ENCODE measurements at places on chromosomes 11 and 22. TPM values are rescaled to one million over a fixed set of nuclear protein-coding genes. Genes with fewer than 3 reads are reported as not detected.

DNA sequence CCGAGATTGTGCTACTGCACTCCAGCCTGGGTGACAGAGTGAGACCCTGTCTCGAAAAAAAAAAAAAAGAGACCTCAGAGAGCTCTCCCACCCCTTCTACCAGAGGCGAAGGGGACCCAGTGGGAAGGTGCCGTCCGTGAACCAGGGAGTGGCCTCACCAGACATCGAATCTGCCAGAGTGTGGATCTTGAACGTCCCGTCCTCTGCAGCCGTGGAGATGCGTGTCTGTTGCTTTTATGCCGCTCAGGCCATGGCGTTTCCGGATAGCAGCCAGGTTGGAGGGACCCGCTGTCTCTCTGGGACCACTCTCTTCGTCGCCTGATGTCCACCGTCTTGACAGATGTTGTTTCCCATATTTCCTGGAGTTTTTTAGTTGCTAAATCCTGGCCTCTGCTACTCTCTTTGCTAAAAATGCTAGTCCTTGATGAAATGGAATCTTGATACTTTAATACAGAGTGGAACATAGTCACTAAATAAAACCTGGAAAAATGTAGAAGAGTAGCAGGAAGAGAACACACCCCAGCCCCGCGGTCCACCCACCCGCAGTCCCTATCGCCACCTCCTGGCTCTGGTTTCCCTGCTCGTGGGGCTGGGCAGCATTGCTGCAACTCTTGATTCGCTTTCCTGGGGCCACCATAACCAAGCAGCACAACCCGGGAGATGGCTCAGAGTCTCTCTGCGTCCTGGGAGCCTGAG is 12.0 kb upstream of the MUC6 start:
- no peak for DNase-seq
- H3K27ac ChIP-seq, result no peak overlapping the region
- no peak overlapping the region for H3K4me3 ChIP-seq

DNA sequence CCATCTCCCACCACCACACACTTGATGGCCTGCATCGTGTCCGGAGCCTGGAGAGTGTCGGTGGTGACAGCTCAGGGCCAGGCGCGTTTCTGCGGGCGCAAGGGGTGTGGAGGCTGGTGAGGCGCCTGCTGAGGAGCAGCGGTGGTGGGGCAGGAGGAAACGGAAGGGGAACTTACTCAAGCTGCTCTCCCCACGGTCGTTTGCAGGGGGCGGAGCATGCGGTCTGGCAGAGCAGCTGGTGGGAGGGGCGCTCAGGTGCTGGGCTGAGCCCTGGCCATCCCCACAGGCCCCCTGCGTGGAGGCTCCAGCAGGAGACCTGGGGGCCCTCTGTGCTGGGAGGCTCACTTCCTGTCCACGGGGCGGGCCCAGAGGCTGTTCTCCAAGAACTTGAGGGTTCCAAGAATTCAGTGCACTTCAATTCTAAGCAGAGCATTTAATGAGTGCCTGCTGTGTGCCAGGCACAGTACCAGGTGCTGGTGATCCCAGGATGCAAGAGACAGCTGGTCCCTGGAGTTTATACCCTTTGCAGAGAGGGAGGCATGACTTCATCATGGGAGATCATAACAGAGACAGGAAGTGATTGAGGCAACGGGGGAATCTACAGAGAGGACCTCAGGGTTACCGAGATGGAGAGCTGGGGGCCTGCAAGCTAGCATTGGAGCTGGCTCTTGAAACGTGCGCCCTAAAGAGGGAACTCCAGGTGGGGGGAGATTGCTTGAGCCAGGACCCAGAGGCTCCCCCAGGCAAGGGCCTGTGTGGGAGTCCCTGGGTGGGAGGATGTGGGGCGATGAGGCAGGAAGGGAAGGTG is at the start of gene RAC2:
TSS of gene RAC2 (minus strand) at position 156 of the 808 bp plus-strand sequence. CDS start at position 35, 121 bp downstream.
- no peaks in the 10 kb centered on the region for H3K36me3 ChIP-seq
- H3K4me3 ChIP-seq, result no peak within 1 kb of the TSS
- no peak within 1 kb of the TSS for H3K27ac ChIP-seq
- peaks cover 6% of the 10 kb centered on the region for H3K27me3 ChIP-seq
- H3K4me1 ChIP-seq, result no peaks in the 10 kb centered on the region
- peak; percentile 58 for DNase-seq

GRCh38 chr11:101407324-101407723 is 176.5 kb downstream of the TRPC6 start:
- no peak overlapping the region for H3K4me3 ChIP-seq
- H3K27ac ChIP-seq, result no peak overlapping the region
- no peaks in the 10 kb centered on the region for H3K27me3 ChIP-seq
- DNase-seq, result no peak
- no peaks in the 10 kb centered on the region for H3K4me1 ChIP-seq

- peak overlapping the region; percentile 94 for H3K27ac ChIP-seq
- H3K4me1 ChIP-seq, result peaks cover 6% of the 10 kb centered on the region
- DNase-seq, result no peak
- H3K27me3 ChIP-seq, result no peaks in the 10 kb centered on the region
- no peaks in the 10 kb centered on the region for H3K36me3 ChIP-seq
- peak overlapping the region; percentile 72 for H3K4me3 ChIP-seq
Measured at GRCh38 chr11:94544646-94545263, 1.0 kb downstream of the FUT4 start.

DNA sequence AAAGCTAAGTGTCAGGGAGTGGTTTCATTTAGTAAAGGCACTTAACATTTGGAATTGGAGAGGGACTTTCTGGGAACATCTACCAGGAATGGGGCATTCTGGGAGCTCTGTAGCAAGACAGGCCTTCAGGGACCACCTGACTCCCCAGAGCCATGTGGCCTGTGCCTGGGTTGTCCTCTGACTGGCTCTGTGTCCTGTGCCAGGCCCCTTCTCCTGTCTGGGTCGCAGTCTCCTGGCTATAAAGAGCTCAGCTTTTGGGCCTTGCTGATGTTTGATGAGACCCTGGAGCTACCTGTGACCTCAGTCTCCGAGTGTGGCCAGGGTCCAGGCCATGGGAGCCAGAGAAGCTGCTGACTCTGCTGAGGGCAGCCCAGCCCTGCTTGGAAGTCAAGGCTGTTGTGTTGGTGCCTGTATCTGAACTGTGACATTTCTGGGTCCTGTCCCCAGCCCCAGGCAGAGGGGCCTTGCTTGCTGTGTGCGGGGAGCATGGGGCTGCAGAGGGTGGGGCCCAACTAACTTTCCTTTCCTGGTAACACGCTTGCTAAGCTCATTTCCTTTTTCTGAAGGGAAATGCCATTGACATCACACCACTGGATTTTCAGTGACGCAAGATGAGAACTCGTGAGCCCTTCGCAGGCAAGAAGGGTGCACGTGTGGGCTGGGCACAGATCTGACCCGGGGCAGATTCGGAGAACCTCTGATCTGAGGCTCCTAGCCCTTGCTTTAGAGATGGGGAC is 41.3 kb downstream of the LRRC32 start:
- H3K27me3 ChIP-seq, result no peaks in the 10 kb centered on the region
- H3K4me1 ChIP-seq, result peaks cover 5% of the 10 kb centered on the region
- H3K27ac ChIP-seq, result peak overlapping the region; percentile 86

GRCh38 chr11:96043291-96043690 is 119.4 kb upstream of the MTMR2 start:
- no peaks in the 10 kb centered on the region for H3K27me3 ChIP-seq
- DNase-seq, result no peak
- no peaks in the 10 kb centered on the region for H3K36me3 ChIP-seq
- no peak overlapping the region for H3K27ac ChIP-seq
- no peaks in the 10 kb centered on the region for H3K4me1 ChIP-seq
- no peak overlapping the region for H3K4me3 ChIP-seq

- no peaks in the 10 kb centered on the region for H3K4me1 ChIP-seq
- H3K27ac ChIP-seq, result no peak overlapping the region
- no peak overlapping the region for H3K4me3 ChIP-seq
Measured at GRCh38 chr11:127103586-127104388, 103.2 kb upstream of the KIRREL3 start.

DNA sequence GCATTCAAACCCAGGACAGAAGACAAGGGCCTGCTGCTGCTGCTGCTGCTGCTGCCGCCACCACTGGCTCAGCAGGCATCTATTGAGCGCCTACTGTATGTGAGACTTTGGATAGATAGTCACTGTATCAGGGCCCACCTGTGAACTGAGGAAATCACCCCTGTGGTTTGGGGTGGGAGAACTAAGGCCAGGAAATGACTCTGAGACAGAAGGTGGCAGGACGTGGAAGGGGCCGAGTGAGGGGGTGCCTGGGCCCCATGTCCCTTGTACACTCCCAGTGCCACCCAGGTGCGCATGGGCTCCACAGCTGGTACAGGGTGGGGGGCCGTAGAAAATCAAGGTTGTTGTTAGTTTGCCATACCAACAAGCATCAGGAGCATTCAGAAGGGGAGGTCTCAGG is 50.6 kb downstream of the ARHGAP8 start:
- no peak overlapping the region for H3K27ac ChIP-seq
- DNase-seq, result no peak
- H3K27me3 ChIP-seq, result peaks cover 9% of the 10 kb centered on the region
- no peaks in the 10 kb centered on the region for H3K4me1 ChIP-seq
- H3K4me3 ChIP-seq, result no peak overlapping the region

GRCh38 chr11:17703951-17704350 is 15.4 kb upstream of the MYOD1 start:
- no peak overlapping the region for H3K27ac ChIP-seq
- no peak for DNase-seq
- H3K27me3 ChIP-seq, result no peaks in the 10 kb centered on the region
- no peaks in the 10 kb centered on the region for H3K4me1 ChIP-seq

GRCh38 chr11:67062526-67063373 is 6.1 kb downstream of the RHOD start:
- no peaks in the 10 kb centered on the region for H3K27me3 ChIP-seq
- H3K36me3 ChIP-seq, result no peaks in the 10 kb centered on the region
- no peak overlapping the region for H3K27ac ChIP-seq
- H3K4me3 ChIP-seq, result no peak overlapping the region

GRCh38 chr11:105490333-105490732 is 119.5 kb upstream of the GRIA4 start:
- no peaks in the 10 kb centered on the region for H3K27me3 ChIP-seq
- no peak for DNase-seq
- no peaks in the 10 kb centered on the region for H3K4me1 ChIP-seq
- no peaks in the 10 kb centered on the region for H3K36me3 ChIP-seq
- H3K4me3 ChIP-seq, result no peak overlapping the region

DNA sequence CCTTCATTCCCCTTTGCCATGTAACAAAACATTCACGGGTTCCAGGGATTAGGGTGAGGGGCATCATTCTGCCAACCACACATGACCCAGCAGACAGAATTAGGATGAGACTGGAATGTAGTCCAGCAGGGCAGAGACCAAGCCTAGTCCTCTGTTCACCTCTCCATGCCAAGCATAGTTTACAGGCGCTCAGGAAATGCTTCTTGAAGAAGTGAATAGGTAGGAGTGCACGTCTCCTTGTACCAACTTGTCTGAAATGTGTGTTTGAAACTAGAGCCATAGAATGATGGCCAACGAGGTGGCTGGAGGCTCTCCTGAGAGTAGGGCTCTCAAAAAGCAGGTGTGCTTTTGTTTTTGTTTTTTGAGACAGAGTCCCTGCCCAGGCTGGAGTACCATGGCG is 8.2 kb downstream of the SPINDOC start:
- no peak overlapping the region for H3K4me3 ChIP-seq
- peaks cover 71% of the 10 kb centered on the region for H3K36me3 ChIP-seq
- no peak for DNase-seq
- H3K4me1 ChIP-seq, result no peaks in the 10 kb centered on the region
- no peak overlapping the region for H3K27ac ChIP-seq

- no peaks in the 10 kb centered on the region for H3K4me1 ChIP-seq
- no peaks in the 10 kb centered on the region for H3K27me3 ChIP-seq
- no peak overlapping the region for H3K27ac ChIP-seq
- H3K36me3 ChIP-seq, result no peaks in the 10 kb centered on the region
Measured at GRCh38 chr11:126153972-126154371, 57.5 kb downstream of the RPUSD4 start.

DNA sequence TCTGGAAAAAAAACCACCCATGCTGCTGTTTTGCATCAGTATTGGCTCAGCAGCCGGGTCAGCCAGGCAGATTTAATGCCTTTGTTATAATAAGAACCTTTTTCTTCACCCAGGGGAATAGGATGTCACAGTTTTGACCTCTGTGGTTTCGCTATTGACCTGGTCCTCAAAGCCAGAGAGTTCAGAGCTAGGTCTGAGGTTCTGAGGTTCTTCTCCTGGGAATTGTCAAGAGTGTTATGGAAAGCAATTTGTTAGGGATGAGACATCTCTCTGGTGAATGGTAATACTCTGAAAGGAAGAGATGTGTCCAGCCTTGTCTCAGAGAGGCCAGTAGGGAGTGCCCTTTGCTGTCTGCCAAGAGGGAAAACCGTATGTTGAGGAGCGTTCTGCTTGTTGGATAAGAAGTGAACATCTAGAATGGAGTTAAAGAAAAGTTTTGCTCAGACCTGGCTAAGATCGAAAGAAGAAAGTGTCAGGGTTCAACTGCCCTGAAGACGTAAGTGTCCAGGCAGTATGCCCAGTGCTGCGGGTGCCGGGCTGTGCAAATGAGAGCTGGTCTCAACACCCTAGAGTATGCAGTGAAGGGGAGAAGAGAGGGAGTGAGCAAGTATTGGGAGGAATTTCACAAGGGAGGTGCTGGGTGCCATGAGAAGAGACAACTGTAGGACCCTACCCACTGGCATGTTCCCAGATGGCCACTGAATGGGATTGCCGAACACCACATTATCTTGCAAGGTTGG is 150.9 kb upstream of the TTC12 start:
- no peak overlapping the region for H3K27ac ChIP-seq
- H3K4me3 ChIP-seq, result no peak overlapping the region
- no peak for DNase-seq
- H3K36me3 ChIP-seq, result no peaks in the 10 kb centered on the region

- no peak for DNase-seq
- H3K27ac ChIP-seq, result no peak overlapping the region
- peaks cover 20% of the 10 kb centered on the region for H3K4me1 ChIP-seq
- no peaks in the 10 kb centered on the region for H3K36me3 ChIP-seq
- no peaks in the 10 kb centered on the region for H3K27me3 ChIP-seq
Measured at GRCh38 chr11:47499614-47500013, 50.7 kb upstream of the RAPSN start.

DNA sequence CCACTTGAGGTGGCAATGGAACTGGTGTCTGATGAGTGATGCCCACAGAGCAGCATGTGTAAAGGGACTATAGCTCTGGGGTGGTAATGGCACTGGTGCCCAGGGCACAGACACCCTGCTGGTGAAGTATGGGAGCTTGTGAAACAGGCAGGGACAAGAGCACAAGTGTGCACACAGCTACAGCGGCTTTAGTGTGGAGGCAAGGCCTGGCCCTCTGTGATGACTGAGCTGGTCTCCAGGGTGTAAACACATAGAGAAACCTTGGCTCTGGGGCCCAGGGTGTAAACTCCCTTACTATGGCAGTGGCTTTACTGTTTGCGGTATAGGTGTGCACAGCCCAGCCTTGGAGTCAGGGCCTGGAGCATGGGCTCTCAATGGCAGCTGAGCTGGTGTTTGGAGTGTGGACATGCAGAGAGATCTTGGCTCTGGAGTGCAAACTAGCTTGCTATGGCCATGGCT is 46.3 kb downstream of the BIRC2 start:
- H3K4me3 ChIP-seq, result no peak overlapping the region
- H3K27me3 ChIP-seq, result no peaks in the 10 kb centered on the region
- H3K27ac ChIP-seq, result no peak overlapping the region
- H3K36me3 ChIP-seq, result peaks cover 30% of the 10 kb centered on the region
- no peak for DNase-seq
- no peaks in the 10 kb centered on the region for H3K4me1 ChIP-seq

The MAPK8IP1 gene
- total RNA-seq, result 31.0 TPM

The GRIK4 gene
- total RNA-seq, result 4.1 TPM

The CLMP gene
- 20.8 TPM for total RNA-seq

The LMNTD2 gene
- 9.1 TPM for total RNA-seq

The BTG4 gene
- total RNA-seq, result not detected

The LARGE1 gene
- 38.9 TPM for total RNA-seq

The TSPAN18 gene
- 62.8 TPM for total RNA-seq

The KMT5B gene
- total RNA-seq, result 121 TPM

The PARVA gene
- total RNA-seq, result 58.9 TPM

The SLC22A12 gene
- not detected for total RNA-seq

The BBOX1 gene
- 0.28 TPM for total RNA-seq

The KRTAP5-7 gene
- total RNA-seq, result not detected
